CD4-positive, alpha-beta T cell treated with Interleukin-1 beta for 1 hour (primary cell): ENCODE measurements at places on chromosomes 4 and X.

GRCh38 chr4:96103086-96103485 lies 263.2 kb downstream of the PDHA2 start:
- DNase-seq: no peak

- DNase-seq: peak; percentile 62
These were observed 126.9 kb upstream of the GPRIN3 start for GRCh38 chr4:89434364-89434988.

GRCh38 chr4:15737255-15737654 lies 34.4 kb downstream of the BST1 start:
- DNase-seq: no peak

- no peak for DNase-seq
These were observed 4.1 kb downstream of the HDAC8 start for GRCh38 chrX:72568406-72569092.

GRCh38 chr4:156472624-156473023 lies 499.0 kb downstream of the PDGFC start:
- DNase-seq: no peak

DNA sequence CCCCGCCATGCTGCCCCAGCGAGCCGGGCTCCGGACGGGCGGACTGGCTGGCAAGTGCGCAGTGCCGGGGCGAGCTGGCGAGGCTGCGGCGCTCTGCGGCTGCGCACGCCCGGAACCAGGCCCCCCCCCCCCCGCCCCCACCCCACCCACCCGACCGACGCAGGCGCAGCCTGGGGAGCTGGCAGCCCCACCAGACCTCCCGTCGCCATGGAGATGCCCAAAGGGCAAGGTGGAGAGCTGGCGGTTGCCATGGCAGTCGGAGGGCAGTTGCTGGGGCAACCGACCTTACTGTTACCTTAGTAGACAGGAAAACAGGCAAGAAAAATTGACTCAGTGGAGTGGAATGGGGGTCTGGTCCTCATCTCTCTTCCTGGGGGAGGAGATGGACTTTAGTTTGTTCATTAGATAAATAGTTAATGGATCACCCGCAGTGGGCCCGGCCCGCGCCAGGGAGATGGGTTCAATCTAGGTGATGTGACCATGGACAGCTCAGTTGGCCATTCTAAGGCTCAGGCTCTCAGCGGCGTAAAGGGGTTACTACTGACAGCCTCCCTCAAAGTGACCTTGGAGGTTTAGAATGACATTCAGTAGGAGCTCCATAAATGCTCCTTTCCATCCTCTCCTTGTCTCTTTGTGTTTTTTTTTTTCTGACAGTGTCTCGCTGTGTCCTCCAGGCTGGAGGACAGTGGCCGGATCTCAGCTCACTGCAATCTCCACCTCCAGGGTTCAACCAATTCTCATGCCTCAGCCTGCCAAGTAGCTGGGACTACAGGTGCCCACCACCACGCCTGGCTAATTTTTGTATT lies at the start of gene PCSK1N:
Gene PCSK1N, minus strand, starts transcription at position 87 of the 806 bp plus-strand sequence. Its CDS starts 78 bp downstream, at position 9.
- DNase-seq: peak; percentile 53

- DNase-seq: no peak
These were observed 64.2 kb upstream of the TRPC5OS start for GRCh38 chrX:111811831-111812230.

- no peak for DNase-seq
These were observed 16.0 kb downstream of the SULT1E1 start for GRCh38 chr4:69843932-69844331.

GRCh38 chr4:137300776-137301175 lies 231.5 kb downstream of the PCDH18 start:
- DNase-seq: no peak

DNA sequence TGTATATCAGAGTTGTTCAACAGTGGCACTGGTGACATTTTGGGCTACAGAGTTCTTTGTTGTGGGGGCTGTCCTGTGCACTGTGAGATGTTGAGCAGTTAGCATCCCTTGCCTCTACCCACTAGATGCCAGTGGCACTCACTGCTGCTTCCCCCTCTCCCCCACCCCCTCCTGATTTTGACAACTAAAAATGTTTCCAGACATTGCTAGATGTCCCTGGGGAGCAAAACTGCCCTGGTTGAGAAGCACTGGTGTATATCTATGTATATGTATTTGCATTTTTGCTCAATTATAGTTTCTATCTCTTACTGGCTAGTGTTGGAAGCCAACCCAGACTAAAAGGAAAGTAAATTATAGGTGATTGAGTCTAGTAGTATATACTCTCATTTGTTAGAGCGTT lies 2.4 kb downstream of the TMEM131L start:
- DNase-seq: no peak

GRCh38 chr4:7937006-7937405 lies 2.7 kb downstream of the AFAP1 start:
- DNase-seq: no peak
